ENCODE measurements at places on chromosomes 13 and 19. TPM values are rescaled to one million over a fixed set of nuclear protein-coding genes. Genes with fewer than 3 reads are reported as not detected.

The PRSS57 gene
- 1.1 TPM for polyA plus RNA-seq

DNA sequence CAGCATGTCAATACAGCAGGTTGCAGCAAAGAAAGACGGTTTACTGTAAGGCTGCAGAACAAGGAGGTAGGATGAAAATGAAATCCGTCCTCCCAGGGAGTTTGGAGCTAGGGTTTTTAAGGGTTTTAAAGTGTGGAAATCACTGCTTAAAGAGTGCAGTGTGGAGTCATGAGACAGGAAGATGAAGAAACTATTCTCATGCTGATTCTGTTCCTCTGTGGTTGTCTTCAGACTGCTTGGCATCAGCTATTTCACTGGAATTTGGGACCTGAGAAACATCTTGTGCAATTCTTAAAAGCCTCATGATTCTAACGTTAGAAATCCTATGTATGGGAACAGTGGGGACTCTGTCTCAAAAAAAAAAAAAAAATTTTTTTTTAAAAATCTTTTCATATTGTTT, 11.4 kb downstream of the ZNF331 start:
- no peak for DNase-seq

The LILRB3 gene
- 2.9 TPM for polyA plus RNA-seq

- DNase-seq = peak; percentile 63
Observed at GRCh38 chr19:10226376-10227025, 4.6 kb downstream of the S1PR2 start.

The ADAMTS10 gene
- 17.3 TPM for polyA plus RNA-seq

The FSD1 gene
- polyA plus RNA-seq = 5.1 TPM

- DNase-seq = no peak
Observed at GRCh38 chr13:40986101-40986856, 32.8 kb downstream of the ELF1 start.

DNA sequence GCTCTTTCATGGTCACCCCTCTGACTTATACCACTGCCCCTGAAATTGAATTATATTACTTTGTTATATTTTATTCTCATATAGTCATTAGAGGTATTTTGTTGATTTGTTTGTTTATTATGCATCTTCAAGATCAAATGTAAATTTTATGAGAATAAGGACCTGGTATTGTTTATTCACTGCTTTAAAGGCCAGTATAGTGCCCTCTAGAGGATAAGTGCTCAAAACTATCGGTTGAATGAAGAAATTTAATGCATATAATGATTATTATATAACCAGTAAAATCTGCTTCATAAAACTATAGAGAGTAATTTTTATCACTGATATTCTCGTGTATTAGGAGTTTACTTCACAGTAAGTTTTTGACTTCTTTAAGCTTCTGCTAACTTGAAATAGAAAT, 1401.9 kb downstream of the SLITRK1 start:
- DNase-seq = no peak

The DHX34 gene
- polyA plus RNA-seq = 13.6 TPM

The PRR20A gene
- polyA plus RNA-seq = not detected

GRCh38 chr19:2719920-2720776, 1.0 kb downstream of the DIRAS1 start:
- DNase-seq = no peak

The ZNF506 gene
- 27.1 TPM for polyA plus RNA-seq

- no peak for DNase-seq
Observed at GRCh38 chr13:28237944-28238343, 99.6 kb downstream of the PAN3 start.

- DNase-seq = no peak
Observed at GRCh38 chr19:3361384-3362216, 4.8 kb upstream of the NFIC start.

The ATP12A gene
- polyA plus RNA-seq = not detected

DNA sequence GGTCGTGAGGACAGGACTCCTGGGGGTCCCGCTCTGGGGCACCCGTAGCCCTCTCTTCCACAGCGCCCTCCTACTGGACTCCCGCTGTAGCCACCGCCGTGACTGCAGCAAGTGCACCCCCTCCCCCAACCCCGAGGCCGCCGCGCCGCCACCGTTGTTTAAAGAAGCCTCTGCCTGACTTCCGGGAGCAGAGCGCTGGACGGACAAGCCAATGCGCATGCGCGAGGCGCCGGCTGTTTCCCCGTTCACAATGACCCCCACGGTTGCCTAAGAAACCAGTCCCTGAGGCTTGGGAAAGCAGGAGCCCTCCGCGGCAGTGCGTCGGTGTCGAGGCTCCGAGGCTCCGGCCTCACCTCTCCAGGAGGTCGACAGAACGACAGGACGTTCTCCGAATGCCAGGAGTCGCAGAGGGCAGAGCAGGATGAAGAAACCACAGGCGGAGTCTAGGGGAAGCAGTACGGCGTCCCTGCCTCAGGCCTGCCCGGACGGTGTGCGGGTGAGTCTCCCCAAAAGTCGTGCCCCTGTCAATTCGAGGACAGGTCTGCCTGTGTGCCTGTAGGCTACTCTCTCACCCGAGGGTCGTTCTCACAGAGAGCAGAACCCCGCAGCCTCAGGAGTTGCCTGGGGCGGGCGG, 70.5 kb upstream of the ZNF420 start:
- peak; percentile 47 for DNase-seq

GRCh38 chr13:72185776-72186175, 318.8 kb upstream of the DACH1 start:
- DNase-seq = no peak

DNA sequence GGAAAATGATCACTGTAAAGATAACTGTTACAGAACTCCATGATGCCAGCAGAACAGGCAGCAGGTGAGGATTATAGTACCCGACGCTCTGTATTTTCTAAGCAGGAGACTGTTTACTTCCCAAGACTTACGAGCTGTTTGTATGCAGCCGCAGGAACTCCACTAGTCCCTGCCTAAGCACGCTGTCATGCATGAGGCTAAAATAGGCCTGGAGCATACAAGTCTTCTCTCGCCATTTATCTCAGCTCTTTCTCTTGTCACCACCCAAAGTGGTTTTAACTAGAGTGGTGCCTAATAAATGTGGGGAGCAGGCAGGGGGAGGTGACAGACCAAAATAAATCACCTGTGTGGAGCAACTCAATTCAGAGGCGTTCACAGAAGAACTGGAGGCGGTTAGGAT, 175.8 kb downstream of the TDRD3 start:
- DNase-seq = no peak

- DNase-seq = peak; percentile 83
Observed at GRCh38 chr13:54637366-54637765, 1608.8 kb downstream of the OLFM4 start.

The SIAH3 gene
- polyA plus RNA-seq = 0.19 TPM

GRCh38 chr13:46896341-46897137, at the start of gene HTR2A:
Gene HTR2A (minus strand): TSS chr13:46897053. CDS start chr13:46895906, 1,147 bp downstream.
- no peak for DNase-seq

DNA sequence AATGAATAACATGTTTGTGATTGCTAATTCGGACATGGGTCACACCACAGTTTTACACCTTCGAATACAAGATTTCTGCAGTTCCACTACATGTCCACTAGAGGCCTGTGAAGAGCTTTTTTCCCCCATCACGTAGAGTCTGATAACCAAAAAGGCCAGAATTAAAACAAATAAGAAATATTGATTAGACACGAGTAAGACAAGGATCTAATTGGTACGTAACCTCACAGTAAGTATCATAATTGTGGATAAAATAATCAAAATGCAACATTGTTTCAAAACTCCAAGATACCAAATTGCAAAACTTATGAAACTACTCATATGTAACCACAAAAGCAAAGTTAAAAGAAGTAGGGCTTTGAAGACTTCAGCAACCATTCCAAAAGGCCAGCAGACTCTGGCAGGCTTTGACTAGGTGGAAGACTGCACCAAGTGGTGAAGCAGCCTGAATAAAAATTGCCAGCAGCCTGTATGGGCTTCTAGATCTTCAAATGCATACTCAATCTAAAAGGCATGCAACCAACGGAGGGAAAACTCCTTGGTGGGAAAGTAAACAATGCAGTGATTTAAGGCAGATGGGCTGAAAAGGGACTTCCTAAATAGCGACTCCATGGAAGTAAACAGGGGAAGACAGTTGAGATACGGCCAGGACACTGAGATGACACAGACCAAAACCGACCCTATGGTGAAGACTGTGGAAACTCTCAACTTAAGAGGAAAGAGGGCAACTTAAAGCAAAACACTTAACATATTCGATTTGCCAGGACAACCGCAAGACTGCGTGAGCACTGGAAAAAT, 56.7 kb downstream of the STARD13 start:
- DNase-seq = no peak

GRCh38 chr19:44666852-44667556, 4.3 kb upstream of the CEACAM19 start:
- DNase-seq = no peak

- DNase-seq = no peak
Observed at GRCh38 chr13:43431290-43431716, 355.5 kb downstream of the ENOX1 start.

The CACNG6 gene
- 0.04 TPM for polyA plus RNA-seq

- no peak for DNase-seq
Observed at GRCh38 chr13:94515374-94515773, 35.9 kb upstream of the DCT start.

The ZNF90 gene
- polyA plus RNA-seq = 36.1 TPM

DNA sequence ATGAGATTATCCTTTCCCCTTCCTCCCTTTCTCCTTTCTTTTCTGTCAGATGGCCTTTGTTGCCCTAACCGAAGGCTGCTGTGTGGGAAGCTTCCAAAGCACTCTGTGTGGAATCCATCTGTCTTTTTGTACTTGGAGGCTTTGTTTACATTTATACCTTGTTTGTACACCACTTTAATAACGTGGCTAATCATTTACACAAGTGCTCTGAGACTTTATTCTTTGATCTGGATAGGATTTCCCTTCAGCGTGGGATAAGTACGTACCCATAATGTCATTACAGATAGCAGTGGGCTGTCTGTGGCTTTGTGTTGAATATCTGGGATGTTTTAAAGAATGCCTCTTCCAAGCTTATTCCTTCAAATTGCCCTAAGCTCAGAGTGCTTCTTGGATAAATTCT, 684.7 kb upstream of the SLITRK5 start:
- DNase-seq = no peak

DNA sequence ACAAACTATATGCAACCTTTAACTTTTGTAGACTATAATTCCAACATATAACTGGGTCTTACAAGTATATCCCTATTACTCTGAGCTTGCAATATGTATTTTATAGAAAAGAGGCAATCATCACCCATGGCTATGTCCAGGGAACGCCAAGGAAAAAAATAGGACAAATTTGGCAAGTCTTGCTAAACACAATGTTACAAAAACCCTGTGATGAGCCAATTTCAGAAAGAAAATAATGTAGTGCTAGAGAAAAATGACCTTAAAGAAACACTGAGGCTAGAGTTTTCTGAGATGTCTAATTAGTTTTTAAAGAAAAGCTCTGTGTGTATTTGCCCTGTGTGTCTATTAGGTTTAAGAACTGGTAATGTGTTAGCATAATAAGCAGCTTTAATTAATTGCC, 68.0 kb upstream of the FREM2 start:
- DNase-seq = no peak

GRCh38 chr19:5489551-5489950, 34.3 kb downstream of the ZNRF4 start:
- DNase-seq = no peak

- DNase-seq = no peak
Observed at GRCh38 chr19:7618348-7618747, 11.0 kb downstream of the XAB2 start.

The GET3 gene
- 64.0 TPM for polyA plus RNA-seq

GRCh38 chr13:80362481-80362880, 21.6 kb upstream of the SPRY2 start:
- DNase-seq = peak; percentile 76

DNA sequence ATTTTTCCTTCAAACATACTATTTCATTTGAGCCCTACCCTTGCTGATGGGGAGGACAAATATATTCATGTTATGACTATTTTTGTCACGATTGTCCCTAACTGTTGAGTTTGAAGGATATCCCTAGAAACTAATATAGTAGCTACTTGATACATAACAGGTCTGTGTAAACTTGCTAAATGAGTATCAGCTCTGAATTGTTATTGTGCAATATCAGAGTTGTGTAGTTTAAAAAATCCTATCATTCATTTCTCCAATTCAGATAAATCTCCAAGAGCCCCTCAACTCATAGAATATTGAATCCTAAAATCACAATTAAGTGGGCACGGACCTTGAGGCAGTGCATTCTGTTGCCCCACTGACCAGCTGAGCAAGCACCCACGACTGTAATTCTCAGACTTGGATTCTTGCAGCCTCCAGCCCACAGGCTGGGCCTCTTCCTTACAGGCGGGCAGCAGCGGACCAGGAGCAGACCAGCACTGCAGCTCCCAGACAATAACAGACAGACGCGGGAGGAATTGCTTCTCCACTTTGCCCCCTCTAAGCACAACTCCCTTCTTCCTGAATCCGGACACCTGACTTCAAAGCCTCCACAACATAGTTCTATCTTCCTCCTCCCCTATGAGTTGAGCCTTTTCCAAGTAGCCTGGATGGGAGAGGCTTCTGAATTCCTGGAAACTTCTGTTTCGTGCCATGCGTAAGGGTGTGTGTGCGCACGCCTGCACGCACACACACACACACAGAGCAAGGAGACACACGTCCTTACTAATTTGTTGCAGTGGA, 337.6 kb upstream of the ARGLU1 start:
- no peak for DNase-seq

DNA sequence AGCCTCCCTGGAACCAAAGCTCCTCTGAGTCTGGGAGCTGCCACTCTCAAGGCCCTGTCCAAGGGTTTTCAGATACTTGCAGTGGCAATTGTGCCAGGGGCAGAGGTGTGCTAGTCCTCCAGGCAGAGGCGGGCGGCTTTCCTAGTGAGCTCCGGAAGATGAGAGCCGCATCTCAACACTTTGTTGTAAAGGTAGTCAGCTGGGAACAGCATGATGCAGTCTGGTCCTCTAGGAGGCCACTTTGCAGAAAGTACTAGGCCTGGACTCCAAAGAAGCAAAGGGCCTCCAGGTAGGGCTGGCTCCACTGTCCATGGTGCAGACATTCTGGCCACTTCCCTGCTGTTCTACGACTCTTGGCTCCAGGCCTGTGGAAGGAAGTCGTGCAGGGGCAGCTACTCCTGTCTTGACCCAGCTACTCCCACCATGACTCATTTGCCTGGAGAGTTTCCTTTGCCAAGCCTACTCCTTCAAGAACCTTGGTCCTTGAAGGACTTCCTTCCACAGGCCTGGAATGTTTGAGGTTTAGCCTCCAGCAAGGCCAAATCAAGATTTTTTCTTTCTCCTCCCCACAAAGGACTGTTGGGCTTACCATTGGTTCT, 9.9 kb upstream of the ZNF536 start:
- no peak for DNase-seq

DNA sequence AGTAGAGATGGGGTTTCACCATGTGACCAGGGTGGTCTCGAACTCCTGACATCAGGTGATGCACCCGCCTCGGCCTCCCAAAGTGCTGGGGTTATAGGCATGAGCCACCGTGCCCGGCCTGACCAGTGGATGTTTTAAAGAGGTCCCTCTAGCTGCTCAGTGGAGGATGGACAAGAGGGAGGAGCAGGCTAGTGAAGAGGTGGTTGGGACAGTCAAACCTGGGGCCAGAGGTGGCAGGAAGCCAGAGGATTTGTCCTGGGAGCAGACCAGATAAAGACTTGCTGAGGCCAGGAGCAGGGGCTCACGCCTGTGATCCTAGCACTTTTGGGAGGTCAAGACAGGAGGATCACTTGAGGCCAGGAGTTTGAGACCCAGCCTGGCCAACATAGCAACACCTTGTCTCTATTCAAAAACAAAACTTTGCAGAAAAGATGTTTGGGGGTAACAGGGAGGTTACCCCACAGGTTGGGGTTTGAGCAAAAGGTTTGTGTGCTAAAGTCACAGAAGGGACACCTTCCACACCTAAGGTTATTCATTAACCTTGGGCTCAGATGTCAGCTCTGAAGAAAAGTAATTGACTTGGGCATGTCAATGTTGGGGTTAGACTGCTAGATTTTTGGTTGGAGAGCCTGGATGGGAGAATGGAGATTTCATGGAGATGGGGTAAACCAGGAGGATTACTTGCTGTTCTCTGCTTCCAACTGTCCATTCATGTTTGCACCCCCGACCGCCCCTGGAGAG, 9.0 kb downstream of the BCAM start:
- DNase-seq = peak; percentile 50
